LoVo (cell line): ENCODE measurements at places on chromosomes 13 and 19.

- peak; percentile 76 for DNase-seq
Measured at GRCh38 chr19:8363803-8364771, at the start of gene ANGPTL4. Gene ANGPTL4, plus strand, starts transcription at chr19:8364155. Its CDS starts 167 bp downstream, at chr19:8364322.

DNA sequence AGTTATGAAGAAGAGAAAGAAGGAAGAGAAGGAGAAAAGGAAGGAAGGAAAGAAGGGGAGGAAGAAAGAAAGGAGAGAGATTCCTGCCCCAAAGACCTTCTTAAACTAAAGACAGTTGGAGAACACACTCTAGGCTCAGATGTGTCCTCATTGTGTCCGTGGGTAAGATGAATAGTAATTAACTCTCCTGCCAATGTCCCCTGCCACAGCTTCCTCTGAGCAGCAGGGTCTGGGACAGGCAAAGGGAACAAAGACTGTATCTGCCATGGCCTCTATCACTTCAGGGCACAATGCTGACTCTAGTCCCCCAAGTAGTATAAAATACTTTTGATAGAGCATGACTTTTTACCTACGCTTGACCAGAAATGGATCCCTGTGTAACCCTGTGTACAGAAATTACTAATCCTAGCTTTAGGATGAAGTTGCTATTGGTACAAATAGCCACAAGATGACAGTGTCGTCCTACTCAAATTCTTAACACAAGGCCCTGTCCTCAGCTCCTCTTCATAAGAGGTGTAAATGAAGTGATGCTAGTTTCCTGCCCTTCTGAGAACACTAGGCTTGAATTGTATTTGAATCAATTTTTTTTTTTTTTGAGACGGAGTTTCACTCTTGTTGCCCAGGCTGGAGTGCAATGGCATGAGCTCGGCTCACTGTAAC lies 186.2 kb upstream of the GPR12 start:
- peak; percentile 78 for DNase-seq

DNA sequence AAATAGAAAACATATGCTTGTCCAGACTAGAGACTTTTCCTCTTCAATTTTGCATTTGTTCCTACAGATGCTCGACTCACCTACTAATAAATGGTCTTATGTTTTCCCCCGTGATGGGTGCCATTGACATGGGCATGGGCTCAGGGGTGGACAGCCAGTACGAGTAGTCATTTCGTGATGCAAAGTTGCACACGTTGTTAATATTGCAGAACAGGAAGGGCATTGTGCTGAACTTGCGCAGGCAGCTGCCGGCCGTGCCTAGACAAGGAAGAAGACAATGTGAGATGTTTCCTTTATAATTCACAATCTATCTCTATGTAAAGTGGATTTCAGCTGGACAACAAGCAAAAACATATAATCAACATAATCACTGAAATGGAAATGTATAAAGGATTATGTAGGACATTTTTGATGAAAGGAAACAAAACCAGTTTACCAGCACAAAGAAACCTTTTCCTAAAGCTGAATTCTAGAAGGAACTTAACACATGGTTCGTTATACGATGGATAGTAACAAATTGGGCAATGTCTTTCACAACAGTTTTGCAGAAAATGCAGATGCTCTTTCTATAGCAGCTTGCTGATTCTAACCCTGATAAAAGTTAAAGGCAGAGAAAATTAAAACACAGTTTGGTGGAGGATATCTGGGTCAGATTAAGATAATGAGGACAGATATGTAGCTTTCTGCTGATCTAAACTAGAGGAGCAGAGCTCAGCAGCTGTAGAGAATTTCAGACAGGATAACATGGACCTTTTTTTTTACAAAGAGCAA lies 145.7 kb downstream of the COL4A1 start:
- no peak for DNase-seq

DNA sequence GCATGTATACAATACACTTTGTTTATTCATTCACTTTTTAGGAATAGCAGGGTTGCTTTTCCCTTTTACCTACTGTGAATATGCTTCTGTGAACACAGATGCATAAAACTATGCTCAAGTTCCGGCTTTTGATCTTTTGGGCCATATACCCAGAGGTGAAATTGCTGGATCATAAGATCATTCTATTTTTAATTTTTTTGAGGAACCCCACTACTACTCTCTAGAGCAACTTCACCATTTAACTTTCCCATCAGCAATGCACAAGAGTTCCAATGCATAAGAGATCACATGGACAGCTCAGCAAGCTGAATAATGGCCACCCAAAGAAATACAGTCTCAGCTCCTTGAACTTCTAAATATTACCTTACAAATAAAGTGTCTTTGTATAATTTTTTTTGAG lies 17.0 kb upstream of the SIGLEC10 start:
- no peak for DNase-seq

- no peak for DNase-seq
Measured at GRCh38 chr19:13827656-13828055, 32.4 kb downstream of the ZSWIM4 start.

- no peak for DNase-seq
Measured at GRCh38 chr19:10417541-10418234, 2.6 kb upstream of the PDE4A start.

DNA sequence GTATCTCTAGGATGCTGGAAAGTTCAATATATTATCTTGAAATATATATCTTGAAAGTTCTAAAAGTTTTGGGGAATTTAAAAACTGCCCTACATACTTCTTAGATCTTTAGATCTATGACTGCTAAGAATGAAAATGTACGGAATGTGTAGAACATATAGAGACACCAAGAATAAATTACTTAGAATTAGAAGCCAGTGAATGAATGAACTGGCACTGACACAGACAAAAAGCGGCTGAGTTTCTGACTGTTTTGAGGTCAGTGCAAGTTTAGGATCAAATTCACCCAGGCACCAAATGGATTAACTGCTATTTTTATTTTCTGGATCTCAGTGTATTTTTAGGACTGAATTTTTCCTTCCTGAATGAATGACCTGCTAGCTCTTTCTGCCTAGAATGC lies 411.2 kb downstream of the KCTD12 start:
- DNase-seq: no peak

GRCh38 chr13:69319656-69320055 lies 788.0 kb upstream of the ATXN8OS start:
- DNase-seq: no peak
